ENCODE measurements at places on chromosomes 1 and 21.

DNA sequence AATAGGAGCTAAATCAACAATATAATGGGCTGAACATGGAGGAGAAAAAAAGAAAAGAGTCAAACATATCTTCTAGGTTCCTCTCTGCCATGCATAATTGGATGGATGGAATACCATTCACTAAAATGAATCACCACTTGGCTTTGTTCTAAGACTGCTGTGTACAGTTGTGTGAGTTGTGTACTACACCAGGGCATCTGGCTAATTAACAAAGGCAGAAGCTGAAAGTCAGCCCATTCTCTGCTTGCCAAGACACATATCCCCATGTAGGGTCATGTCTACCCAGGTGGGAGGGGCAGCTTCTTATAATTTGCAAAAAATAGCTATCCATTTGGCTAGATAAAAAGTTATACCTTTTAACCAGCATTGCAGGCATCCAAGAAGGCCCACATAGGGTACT lies 21.0 kb downstream of the JUN start:
- no peak for DNase-seq

DNA sequence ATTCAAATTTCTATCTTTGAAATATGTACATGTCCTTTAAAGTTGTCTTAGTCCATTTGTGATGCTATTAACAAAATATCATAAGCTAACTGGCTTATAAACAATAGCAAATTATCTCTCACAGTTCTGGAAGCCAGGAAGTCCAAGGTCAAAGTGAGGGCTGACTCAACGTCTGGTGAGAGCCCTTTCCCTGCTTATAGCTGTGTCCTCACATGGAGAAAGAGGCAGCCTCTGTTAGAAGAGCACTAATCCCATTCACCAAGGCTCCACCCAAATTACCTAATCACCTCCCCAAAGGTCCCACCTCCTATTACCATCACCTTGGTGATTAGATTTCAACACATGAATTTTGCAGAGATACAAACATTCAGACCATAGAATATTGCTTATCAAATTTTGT lies 450.1 kb upstream of the BEND5 start:
- no peak for DNase-seq

- no peak for DNase-seq
Observed at GRCh38 chr1:223133306-223133823, 9.7 kb downstream of the TLR5 start.

GRCh38 chr1:29592731-29593130 lies 356.4 kb downstream of the PTPRU start:
- no peak for DNase-seq

GRCh38 chr1:101200513-101200912 lies 36.3 kb upstream of the S1PR1 start:
- no peak for DNase-seq

GRCh38 chr1:46558141-46558963 lies 6.9 kb upstream of the KNCN start:
- DNase-seq, result no peak

DNA sequence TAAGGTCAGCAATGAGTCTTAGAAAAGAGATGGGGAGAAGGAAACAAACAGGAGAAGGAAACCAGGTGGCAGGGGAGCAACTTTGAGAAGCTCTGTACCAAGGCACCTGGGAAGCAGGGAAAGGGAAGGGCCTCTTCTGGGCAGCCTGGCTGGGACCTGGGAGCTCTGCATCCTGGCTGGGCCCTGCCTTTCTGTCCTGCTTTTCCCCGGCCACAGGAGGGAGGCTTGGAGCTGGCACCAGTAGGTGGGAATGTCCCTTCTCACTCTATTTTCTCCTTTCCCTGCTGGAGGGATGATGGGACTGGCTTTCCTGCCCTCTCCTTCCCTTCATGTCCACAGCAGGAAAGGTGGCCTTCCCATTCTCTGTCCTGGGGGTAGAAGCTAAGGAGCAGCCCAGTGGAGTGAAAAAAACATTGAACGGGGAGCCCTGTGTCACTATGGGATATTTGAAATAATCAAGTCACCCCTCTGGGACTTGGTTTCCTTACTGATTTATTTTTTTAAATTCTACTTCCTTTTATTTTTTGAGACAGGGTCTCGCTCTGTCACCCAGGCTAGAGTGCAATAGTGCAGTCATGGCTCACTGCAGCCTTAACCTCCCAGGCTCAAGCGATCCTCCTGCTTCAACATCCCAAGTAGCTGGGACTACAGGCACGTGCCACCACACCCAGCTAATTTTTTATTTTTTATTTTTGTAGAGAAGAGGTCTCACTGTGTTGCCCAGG lies 5.1 kb upstream of the NES start:
- peak; percentile 71 for DNase-seq

DNA sequence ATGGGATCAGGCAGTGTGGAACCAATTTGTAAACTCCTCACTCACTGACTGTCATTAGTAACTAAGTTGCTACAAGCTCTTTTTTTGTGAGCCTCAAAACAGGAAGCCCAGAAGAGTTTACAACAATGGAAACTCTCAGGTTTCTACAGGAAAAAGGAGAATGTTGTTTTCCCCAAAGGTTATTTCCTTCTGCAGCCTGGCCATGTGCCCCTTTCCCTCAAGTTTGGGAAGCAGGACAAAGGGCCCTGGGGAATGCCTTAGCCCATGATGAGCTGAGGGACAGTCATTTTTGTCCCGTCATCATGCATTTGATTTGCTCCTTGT lies 395.9 kb downstream of the KIF26B start:
- no peak for DNase-seq

GRCh38 chr1:235199441-235199840 lies 38.4 kb upstream of the RBM34 start:
- DNase-seq, result no peak

- no peak for DNase-seq
Observed at GRCh38 chr1:206430031-206430983, 40.0 kb upstream of the IKBKE start.

GRCh38 chr1:151003180-151003579 lies 3.5 kb downstream of the MINDY1 start:
- DNase-seq, result no peak

GRCh38 chr1:216521477-216521876 lies 98.2 kb upstream of the USH2A start:
- DNase-seq, result no peak

DNA sequence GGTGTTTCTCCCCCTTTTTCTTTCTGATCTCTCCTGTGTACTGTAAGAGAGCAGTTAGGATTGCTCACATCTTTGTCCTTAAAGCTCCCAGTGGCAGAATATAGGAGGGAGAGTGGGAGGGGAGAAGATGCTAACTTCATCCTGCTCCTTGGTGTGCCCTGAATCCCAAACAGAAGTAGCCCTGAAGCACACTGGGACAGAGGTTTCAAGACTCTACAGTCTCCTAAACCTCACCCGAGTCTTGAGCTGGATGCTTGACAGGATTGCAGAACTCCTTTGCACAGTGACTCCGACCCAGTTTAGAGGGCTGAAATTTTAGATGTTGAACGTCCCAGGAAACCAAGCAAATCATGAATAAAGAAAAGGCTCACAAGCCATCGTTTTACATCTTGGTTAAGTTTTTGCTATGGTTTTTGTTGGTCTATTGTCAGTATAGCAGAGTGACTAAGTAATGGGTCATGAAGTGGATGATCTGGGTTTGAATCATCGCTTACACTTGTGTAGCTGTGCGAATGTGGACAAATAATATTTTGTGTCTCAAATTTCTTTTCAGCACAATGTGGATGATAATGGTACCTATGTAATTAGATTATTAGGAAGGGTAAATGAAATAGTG lies 37.5 kb downstream of the XCL2 start:
- DNase-seq, result no peak

GRCh38 chr21:43024439-43025136 lies 50.2 kb downstream of the PKNOX1 start:
- DNase-seq, result no peak

GRCh38 chr1:56617141-56617540 lies 28.0 kb upstream of the PRKAA2 start:
- no peak for DNase-seq

GRCh38 chr21:43343992-43344886 lies 82.7 kb downstream of the SIK1 start:
- DNase-seq, result no peak

DNA sequence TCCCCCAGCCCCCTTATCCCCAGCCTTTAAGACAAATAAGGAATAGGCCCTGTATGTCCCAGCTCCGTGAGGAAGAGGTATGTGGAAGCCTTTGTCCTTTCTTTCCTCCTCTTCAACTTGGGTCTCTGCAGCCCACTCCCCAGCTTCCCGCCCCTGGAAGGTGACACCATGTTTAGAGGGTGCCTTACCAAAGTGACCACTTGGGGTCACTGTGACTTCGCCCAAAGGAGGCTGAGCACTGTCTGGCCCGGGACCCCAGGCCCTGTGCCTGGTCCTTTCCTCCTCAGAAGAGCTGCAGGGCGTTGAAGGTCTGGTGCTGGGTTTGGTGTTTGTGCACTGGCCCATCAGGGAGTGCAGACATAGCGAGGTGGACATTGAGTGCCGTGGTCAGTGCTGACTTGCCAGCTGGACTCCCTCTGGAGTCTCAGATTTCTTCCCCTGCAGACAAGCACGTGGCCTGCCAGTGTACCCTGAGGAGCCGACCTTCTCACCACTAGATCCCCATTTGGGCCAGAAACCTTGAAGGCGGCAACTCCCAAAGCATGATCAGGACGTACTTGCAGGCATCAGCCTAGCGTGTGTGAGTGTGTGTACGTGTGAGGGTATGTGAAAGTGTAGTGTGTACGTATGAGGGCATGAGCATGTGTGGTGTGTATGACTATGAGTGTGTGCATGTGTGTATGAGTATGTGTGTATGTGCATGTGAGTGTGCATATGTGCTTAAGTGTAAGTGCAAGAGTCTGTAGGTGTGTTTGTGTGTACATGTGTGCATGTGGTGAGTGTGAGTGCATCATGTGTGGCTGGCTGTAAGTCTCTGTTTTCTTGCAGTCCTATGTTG lies 181.4 kb upstream of the KIAA0040 start:
- peak; percentile 66 for DNase-seq

DNA sequence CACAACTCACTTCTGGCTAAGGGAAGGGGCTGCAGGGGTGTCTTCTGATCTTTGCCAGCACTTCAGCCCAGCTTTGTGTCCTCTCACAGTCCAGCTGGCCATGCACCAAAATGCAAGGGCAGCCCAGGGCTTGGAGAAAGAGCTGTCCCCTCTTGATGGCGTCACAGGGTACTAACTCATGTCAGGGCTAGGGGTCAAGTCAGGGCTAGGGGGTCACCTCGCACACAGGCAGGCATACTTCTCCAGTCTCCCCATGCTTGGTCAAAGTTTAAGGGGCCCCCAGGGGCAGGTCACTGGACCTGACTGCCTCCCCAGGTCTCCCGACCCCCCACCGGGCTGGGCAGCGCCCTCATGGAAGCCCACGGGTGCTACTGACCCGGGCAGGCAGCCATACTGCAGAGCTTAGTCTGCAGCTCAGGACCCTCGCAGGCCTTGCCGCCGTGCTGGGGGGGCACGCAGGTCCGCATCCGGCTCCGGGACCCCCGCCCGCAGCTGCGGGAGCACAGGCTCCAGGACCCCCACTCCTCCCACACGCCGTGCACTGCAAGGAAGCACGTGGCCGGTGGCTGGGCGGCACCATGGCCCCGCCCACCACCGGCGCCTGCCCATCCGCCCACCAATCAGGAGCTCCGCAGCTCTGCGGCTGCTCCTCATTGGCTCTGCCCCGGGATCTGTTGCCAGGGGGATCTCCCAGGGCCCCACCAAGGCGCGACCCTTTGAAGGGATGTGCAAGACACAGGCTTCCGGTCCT lies 21.5 kb downstream of the ADGRB2 start:
- DNase-seq, result peak; percentile 20

DNA sequence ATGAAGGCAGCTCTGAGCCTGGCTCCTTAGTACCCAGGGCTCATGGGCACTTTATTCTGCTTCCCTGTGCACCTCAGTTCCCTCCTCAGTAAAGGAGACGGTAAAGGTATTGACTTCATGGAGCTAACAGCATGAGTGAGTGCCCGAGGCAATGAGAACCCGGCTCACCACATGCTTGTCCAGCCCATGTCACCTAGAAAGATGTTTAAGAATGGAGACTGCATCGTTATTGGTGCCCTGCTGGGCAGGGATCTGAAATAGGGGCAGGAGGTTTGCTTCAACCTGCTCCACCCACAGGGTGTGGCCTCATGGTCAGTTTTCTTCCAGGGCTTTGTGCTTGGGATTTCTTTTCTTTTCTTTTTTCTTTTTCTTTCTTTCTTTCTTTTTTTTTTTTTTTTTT lies 7.0 kb upstream of the KCNE1 start:
- no peak for DNase-seq

GRCh38 chr1:54582566-54583306 lies 34.7 kb downstream of the ACOT11 start:
- DNase-seq, result no peak

DNA sequence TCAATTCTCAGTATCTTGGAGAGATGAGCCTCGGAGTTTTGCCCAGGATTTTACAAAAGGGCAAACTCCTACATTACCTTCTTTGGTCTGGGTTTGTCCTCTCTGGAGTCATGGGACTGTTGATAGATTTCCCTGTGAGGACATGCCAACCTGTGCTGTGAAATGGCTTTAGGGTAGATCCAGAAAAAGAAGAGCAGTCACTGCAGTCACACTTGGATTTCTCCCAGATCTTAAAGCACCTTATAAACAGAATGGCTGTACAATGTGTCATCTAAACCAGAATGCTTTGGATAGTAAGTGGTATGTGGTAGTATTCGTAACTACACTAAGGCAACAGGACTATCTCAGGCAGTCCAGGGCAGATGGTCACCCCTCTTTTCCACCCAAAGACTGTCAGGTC lies 1.9 kb upstream of the CSRP1 start:
- no peak for DNase-seq

DNA sequence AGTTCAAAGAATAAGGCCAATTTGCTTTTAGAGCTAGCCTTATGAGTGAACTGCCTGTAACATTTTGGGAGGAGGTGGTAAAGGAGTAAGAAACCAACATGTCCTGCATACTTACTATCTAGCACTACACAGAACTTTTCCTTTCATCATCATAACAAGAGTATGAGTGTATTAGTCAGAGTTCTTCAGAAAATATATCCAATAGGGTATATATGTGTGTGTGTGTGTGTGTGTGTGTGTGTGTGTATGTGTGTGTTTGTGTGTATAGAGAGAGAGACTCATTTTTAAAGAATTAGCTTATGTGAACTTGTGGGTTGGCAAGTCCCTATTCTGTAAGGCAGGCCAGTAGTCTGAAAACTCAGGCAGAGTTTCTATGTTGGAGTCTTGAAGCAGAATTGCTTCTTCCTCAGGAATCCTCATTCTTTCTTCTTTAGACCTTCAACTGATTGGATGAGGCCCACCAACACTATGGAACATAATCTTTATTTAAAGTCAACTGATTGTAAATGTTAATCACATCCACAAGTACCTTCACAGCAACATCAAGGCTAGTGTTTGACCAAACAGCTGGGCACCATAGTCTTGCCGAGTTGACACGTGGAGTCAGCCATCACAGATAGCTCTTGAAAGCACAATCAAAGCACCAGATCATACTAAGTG lies 121.9 kb downstream of the CYYR1 start:
- no peak for DNase-seq

All from WERI-Rb-1 (cell line).